ENCODE measurements at places on chromosomes 16 and 17.

GRCh38 chr16:66159987-66160386 lies 206.5 kb upstream of the CDH5 start:
- no peak for DNase-seq

DNA sequence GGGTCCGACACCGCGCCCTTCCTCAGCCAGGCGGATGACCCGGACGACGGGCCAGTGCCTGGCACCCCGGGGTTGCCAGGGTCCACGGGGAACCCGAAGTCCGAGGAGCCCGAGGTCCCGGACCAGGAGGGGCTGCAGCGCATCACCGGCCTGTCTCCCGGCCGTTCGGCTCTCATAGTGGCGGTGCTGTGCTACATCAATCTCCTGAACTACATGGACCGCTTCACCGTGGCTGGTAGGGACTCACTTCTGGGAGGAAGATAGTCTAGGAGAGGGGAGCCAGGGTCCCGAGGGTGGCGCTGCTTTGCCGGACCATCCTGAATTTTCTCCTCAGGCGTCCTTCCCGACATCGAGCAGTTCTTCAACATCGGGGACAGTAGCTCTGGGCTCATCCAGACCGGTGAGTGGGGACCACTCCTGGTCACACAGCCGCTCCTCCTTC lies 601 bp downstream of the SPNS1 start:
- DNase-seq = no peak

GRCh38 chr16:88507231-88507743 lies 54.2 kb downstream of the ZFPM1 start:
- no peak for DNase-seq

DNA sequence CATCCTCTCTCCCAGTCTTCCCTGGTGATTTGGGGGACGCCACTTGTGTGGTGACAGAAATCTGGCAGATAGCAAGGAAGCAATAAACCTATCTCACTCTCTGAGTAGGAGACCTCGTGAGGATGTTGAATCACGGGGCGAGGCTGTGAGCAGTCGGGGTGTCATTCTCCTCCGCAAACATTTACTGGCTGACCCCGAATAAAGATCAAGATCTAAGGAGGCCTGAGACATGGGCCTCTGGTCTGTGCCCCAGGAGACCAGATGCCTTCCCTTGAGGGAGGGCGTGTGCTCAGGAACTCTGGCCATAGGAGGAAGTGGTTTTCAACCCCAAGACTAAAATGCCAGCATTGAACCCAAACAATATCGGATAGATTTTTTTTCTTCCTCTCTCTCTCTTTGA lies 53.1 kb downstream of the FOXL1 start:
- DNase-seq = no peak

DNA sequence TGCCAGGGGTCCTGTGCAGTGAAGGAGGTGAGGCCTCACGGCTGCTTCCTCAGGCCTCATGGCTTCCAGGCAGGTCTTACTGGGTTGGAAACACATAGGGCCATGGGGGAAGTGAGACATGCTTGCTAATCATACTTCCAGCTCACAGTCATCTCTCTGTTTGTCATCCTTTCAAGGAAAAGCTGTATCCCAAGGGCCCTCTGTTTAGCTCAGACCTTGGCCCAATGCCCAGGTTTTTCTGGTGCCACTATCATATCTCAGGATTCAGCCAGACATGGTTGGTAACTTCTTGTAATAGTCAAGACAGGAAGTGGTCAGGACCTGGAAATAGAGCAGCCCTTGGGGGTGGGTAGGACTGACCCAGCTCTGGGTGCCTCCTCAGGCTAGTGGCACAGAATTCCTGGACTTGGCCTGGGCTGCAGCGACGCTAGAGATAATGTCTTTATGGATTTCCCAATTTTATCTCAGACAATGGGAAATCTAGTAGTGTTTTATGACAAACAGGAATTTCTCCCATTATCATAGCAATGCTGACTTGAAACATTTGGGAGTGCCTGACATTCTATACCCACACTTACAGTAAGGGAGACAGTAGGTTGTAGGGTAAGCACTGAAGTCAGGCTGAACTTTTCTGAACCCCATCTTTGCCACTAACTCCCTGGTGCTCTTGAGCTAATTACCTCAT lies 13.5 kb upstream of the ITGB3 start:
- no peak for DNase-seq

DNA sequence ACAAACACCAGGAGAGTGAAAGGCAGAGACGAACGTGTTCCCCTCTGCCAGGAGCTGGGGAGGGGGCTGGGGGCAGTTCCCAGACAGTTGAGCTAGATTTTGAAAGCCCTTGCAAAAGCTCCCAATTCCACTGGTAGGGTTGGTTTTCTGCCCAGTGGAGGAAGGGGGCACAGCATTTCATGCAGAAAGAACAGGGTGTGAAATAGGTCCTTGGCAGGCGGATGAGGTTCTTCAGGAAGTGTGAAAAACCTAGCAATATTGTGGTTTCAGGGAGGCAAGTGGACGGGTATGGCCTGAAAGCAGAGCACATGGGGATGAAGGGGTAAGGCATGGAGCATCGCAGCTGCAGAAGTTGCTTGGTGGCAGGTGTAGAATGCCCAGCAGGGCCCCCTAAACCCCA lies 248.3 kb downstream of the KATNIP start:
- no peak for DNase-seq

DNA sequence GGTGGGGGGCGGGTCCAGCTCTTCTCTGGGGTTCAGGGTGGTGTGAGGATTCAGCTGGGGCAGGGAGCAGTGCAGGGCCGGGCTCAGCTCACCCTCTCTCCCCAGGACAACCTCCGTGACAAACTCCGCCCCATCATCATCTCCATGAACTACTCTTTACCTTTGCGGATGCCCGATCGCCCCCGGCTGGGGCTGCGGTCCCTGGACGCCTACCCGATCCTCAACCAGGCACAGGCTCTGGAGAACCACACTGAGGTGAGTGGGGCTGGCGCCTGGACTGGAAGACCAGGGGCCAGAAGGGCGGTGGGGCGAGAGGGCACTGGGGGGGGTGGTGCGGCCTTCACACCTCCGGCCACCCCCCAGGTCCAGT lies 18.9 kb upstream of the PDK2 start:
- DNase-seq = no peak

GRCh38 chr16:2787406-2787805 lies at the start of gene PRSS33:
Gene PRSS33, minus strand, starts transcription at chr16:2787560. Its CDS starts 1,013 bp downstream, at chr16:2786547.
- no peak for DNase-seq
